DMS 273 treated with DMSO at 0.1 percent for 48 hours (cell line): ENCODE measurements at places on chromosomes 13 and 19.

GRCh38 chr13:65907666-65908525, 1322.2 kb downstream of the PCDH9 start:
- no peak for DNase-seq

DNA sequence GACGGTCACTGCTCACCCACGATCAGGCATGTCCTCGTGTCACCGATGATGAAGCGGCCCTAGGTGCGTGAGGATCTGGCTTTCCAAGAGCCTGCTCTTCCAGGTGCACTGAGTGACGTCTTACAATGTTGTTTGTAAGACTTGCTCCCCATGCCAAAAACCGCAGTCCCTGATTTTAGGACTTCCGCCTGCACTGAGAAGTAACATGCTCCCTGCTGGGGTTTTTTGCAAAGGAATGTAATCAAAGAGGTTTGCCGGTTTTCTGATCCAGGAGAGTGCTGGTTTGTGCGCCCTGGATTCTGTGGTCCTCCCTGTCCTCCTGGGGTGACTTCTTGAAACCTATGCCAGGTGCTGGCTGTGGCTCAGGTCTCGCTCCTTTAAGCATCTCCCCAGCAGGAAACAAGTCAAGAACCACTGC, 38.8 kb downstream of the MYO9B start:
- no peak for DNase-seq

- DNase-seq = no peak
Observed at GRCh38 chr19:46713781-46714443, 3.0 kb downstream of the PRKD2 start.

DNA sequence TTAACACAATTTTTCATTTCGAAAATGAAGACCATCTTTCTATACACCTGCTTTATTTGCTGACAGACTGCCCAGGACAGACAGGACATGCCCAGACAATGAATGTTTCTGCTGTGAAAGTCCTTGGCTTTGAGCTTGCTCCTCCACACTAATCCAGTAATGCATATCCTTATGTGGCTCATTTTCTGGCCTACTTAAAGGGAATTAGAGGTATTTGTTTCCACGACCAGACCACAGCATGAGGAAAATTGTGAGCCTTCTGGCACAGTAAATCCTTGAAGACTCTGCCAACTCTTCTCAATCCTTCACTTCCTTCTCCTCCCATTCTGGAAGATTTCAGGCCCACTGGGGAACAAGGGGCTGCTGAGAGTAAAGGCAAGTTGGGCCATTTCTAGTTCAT, 25.7 kb downstream of the CCDC70 start:
- DNase-seq = no peak

GRCh38 chr19:1166872-1167573, 7.0 kb downstream of the SBNO2 start:
- no peak for DNase-seq

- no peak for DNase-seq
Observed at GRCh38 chr19:39296055-39296645, at the start of gene IFNL1. Gene IFNL1, plus strand, starts transcription at chr19:39296407. Its CDS starts 15 bp downstream, at chr19:39296422.

DNA sequence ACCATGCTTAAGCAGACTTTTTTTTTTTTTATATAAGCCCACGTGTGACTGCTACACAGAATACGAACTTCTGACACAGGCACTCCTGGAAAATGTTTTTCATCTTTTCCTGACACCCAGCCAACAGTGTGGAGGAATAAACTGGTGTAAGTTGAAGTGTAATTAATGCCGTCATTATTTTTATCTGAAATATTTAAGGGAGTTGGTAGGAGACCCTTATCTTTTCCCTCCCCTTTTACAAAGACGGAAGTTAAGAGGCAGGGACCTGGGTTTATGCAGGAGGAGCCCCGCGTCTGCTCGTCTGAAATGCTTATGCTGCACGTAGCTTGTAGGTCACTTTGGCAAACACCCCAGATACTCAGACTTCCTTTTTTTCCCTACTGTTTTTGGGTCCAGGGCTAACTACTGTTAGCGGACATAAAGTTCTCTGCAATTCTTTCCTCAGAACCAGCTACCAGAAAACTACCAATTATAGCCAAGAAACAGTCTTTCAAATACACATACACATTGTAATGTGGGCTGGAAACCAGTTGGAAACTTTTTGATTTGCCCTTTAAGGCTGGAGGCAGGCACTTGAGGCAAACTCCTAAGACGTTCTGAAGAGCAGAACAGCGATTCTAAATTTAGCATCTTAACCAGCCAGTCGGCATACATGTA, 50.8 kb downstream of the EFNB2 start:
- no peak for DNase-seq

DNA sequence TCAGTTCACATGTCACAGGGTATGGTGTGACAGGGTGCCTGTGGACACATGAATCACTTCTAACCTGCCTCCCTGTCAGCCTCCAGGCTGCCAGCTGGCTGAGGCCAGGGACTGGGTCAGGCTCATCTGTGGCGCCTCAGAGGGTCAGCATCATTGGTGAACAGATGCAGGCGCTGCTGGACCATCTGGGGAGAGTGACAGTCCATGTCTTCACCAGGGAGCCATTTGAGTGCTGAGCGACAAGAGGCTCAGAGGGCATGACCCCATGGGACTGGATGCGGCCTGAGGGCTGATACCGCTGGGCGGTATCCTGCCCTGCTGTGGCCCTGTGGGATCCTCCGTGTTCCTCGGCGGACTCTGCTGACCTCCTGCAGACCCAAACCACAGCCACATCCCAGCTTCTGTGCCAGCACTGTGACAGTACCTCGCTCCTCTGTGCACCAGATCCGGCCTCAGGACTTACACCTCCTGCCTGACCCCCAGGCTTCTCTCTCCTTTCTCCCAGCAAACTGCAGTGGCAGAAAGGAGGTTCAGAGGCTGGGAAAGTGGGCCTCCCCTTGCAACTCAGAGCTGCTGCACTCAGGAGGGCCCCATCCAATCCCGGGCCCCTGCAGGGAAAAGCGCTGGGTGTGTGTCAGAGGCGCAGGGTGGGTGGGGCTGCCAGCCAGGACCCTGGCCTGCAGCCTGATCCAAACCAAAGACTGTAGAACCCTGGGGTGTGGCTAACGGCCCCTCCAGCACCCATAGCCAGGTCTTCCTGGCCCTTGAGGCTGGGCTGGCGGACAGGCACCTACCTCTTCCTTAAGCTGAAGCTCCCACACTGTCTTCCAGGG, 10.2 kb downstream of the ACTMAP start:
- no peak for DNase-seq

GRCh38 chr13:19182536-19182935, 912 bp upstream of the TUBA3C start:
- no peak for DNase-seq

DNA sequence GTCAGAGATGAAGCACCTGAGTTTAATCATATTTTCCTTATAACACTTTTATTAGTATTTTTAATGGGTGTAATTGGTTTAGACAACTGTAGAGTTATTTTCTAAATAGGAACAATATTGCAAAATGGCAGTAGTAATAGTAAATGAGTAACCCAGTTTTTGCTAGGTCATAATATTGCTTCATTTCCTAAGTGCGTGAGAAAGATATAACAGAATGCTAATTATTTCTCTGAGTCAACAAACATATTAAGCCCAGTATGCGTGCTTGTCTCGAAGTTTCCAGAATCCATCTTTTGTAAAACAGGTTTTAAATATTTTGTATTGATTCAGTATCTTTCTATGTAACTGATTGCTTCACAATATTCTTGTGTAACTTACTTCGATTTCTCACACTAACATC, 315.3 kb downstream of the MYO16 start:
- no peak for DNase-seq

DNA sequence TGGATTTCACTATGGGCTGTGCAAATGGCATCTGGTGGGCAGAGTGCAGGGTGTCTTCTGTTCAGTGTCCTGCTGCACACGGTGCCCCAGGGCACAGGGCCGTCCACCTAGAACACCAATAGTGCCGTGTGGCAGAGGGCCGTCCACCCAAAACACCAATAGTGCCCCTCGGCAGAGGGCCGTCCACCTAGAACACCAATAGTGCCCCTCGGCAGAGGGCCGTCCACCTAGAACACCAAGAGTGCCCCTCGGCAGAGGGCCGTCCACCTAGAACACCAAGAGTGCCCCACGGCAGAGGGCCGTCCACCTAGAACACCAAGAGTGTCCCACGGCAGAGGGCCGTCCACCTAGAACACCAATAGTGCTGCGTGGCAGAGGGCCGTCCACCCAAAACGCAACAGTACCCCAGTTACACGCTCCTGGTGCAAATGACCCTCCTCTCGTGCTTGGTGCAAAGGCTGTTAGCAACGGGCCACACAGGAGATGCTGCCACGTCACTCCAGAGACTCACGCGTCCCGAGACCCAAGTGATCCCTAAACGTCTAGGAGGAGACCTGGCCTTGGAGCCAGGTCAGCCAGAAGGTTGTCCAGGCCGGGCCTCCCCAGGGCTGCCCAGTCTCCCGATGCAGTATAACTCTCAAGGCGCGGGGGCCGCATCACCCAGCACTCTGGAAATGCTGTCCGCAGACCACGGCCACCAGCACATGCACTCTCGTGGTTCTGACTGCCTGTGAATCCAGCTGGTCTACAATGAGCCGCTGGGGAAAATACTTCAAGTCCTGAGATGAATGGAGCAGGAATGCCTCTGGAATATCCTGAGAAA, 51.5 kb downstream of the RASA3 start:
- no peak for DNase-seq

DNA sequence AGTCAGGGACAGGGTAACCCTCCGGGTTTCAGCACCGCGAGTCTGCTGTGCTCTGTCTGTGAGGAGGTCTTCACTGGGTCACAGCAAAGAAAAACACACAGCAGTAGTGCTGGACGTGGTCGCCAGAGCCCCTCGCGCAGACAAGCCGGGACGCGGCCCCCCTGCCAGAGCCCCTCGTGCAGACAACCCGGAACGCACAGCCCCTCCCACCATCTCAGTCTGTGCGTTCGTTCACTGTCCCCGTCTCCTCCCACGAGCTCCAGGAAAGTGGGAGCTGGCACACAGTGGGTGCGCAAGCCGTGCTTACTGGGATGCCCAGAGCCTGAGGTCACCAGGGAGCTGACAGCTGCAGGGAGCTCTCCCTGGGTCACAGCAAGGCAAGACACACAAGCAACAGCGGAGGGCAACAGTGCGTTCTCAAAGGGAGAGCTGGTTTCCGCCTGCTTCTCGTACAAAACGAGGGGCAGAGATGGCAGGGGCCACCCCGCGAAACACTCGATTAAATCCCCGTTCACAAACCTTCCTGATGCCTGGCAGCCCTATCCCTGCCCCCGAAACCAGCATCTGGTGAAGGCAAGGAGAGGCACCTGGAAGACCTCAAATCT, 3.2 kb upstream of the PLPP2 start:
- DNase-seq = no peak

DNA sequence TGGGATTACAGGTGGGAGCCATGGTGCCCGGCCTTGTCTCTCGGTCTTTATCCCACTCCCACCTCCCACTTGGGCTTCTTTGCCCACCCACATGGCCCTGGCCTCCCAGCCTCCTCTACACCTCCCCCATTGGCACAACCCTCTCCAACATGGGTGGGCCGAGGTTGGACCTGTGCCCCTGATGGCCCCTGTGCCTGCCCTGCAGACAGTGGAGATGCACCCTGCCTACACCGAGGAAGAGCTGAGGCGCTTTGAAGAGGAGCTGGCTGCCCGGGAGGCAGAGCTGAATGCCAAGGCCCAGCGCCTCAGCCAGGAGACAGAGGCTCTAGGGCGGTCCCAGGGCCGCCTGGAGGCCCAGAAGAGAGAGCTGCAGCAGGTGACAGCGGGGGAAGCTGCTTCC, 12.6 kb upstream of the DHDH start:
- no peak for DNase-seq

- no peak for DNase-seq
Observed at GRCh38 chr19:39953915-39954314, 17.1 kb upstream of the PSMC4 start.

DNA sequence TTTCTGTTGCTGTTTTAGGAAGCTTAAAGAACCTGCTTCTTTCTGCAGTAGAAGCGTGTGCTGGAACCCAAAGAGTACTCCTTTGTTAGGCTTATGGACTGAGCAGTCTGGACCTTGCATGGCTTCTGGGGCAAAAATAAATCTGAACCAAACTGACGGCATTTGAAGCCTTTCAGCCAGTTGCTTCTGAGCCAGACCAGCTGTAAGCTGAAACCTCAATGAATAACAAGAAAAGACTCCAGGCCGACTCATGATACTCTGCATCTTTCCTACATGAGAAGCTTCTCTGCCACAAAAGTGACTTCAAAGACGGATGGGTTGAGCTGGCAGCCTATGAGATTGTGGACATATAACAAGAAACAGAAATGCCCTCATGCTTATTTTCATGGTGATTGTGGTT, 103.1 kb downstream of the TNFRSF19 start:
- DNase-seq = no peak

GRCh38 chr19:43505941-43506340, 1.4 kb upstream of the PHLDB3 start:
- DNase-seq = no peak

DNA sequence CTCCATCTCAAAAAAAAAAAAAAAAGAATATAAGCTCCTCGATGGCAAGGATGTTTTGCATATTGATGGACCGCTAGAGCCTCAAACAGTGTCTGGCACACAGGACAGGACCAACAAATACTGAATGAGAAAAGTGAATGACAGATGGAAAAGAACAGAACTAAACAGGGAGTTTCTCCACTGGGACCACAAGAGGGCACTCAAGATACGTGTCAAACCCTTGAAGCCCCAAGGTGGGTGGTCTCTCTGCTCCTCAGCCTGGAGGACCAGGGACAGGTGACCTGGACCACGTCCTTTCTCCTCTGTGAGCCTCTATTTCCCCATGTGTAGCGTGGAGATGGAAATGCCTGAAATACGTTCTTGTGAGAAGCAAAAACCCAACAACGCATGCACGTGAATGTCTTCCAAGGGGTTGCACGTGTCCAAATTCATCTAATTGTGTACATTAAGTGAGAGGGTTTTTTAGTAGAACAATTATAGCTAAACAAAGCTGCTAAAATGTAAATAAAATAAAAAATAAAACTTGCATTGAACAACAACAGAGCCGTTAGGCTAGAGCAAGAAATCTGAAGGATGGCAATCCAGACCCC, 5.7 kb upstream of the CDC42EP5 start:
- DNase-seq = no peak

DNA sequence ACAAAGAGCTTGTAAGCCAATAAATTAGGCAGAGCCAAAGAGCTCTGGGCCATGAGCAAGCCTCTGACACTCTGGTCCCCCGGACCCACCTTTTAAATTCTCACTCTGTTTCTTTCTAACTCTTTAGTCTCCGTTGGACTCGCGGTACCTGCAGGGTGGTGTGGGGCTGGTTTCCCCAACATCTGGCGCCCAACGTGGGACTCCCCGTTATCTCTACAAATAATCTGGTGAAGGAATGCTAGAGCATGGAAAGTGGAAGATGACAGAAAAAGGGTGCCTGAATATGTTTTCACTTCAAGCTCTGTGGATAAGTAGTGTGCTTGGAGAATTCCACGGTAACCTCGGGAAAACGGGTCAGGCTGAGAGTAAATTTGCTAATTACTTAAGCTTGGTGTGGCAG, 36.5 kb upstream of the CYP2B6 start:
- DNase-seq = no peak
